ENCODE measurements at places on chromosomes 2 and 18. TPM values are rescaled to one million over a fixed set of nuclear protein-coding genes. Genes with fewer than 3 reads are reported as not detected.

KHK gene
- total RNA-seq, result 1.2 TPM

- no peaks in the 10 kb centered on the region for H3K36me3 ChIP-seq
- no peak overlapping the region for H3K4me3 ChIP-seq
- H3K27me3 ChIP-seq, result no peaks in the 10 kb centered on the region
- no peaks in the 10 kb centered on the region for H3K4me1 ChIP-seq
Observed at GRCh38 chr2:191202209-191202721, 42.9 kb upstream of the MYO1B start.

- peaks cover 10% of the 10 kb centered on the region for H3K4me1 ChIP-seq
- H3K4me3 ChIP-seq, result no peak overlapping the region
- no peaks in the 10 kb centered on the region for H3K27me3 ChIP-seq
- no peak for DNase-seq
- H3K36me3 ChIP-seq, result no peaks in the 10 kb centered on the region
Observed at GRCh38 chr2:229130522-229130921, 140.6 kb downstream of the PID1 start.

- no peak overlapping the region for H3K4me3 ChIP-seq
- peaks cover 64% of the 10 kb centered on the region for H3K36me3 ChIP-seq
- no peak overlapping the region for H3K27ac ChIP-seq
Observed at GRCh38 chr2:196252408-196253115, 81.2 kb upstream of the STK17B start.

GRCh38 chr2:216842636-216843035, 17.2 kb downstream of the TNP1 start:
- DNase-seq, result no peak
- H3K27ac ChIP-seq, result no peak overlapping the region
- H3K27me3 ChIP-seq, result no peaks in the 10 kb centered on the region

DNA sequence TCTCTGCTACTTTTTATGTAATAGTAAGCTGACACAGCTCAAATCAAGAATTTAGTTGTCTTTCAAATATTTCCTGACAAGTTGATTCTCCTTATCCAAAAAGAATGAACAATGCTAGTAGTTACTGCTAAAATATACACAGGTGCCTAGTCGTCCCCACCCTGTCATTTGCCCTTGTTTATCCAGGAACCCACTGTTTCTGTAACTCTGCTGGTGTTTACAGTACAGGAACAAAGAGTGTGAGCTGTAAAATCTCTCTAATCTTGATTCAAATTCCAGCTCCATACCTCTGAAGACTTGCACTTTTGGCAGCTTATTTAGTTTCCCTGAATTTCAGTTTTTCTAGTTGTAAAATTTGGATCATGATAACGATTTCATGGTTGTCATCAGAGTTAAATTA, 21.1 kb upstream of the SCYGR2 start:
- H3K27ac ChIP-seq, result no peak overlapping the region
- no peaks in the 10 kb centered on the region for H3K27me3 ChIP-seq
- H3K4me3 ChIP-seq, result no peak overlapping the region
- H3K36me3 ChIP-seq, result no peaks in the 10 kb centered on the region
- no peaks in the 10 kb centered on the region for H3K4me1 ChIP-seq

- H3K36me3 ChIP-seq, result no peaks in the 10 kb centered on the region
- peak overlapping the region; percentile 4 for H3K27ac ChIP-seq
- H3K4me3 ChIP-seq, result no peak overlapping the region
- peaks cover 65% of the 10 kb centered on the region for H3K4me1 ChIP-seq
Observed at GRCh38 chr2:239208465-239209180, 192.2 kb downstream of the HDAC4 start.

DNA sequence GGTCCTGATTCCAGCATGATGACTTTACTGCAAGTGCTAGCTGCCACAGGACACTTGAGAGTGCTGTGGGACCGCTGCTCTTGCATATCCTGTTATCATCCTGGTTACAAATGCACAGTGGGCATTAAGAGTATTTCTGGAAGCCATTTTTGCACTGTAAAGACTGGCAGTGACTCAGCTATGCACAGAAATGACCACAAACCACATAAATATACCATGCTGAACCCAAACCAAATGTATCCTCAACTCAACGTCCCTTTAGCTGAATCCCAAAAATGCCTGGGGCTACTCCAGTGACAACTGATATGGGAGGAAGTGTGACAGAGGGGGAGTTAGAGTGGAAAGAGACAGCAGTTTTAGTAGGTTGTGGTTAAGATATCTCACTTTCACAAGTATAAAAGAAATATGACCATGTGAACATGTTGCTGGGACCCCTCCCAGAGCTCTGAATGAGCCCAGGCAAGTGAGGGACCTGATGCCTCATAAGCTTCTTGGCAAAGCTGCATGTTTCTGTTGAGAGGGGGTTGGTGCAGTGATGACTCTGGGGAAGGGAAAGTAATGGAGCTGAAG, 37.3 kb downstream of the RHBDD1 start:
- no peaks in the 10 kb centered on the region for H3K27me3 ChIP-seq
- H3K36me3 ChIP-seq, result peaks cover 21% of the 10 kb centered on the region
- no peak overlapping the region for H3K27ac ChIP-seq

- peak overlapping the region; percentile 65 for H3K4me3 ChIP-seq
- peaks cover 62% of the 10 kb centered on the region for H3K27me3 ChIP-seq
- no peaks in the 10 kb centered on the region for H3K36me3 ChIP-seq
- peak overlapping the region; percentile 79 for H3K27ac ChIP-seq
Observed at GRCh38 chr18:10455726-10456453, 1.5 kb downstream of the APCDD1 start.

All from esophagus muscularis mucosa (tissue), 4 donors.